Hematopoietic multipotent progenitor cell (in vitro differentiated cells): ENCODE measurements at places on chromosomes 5 and 9.

- DNase-seq: no peak
Observed at GRCh38 chr5:168121138-168121494, 170.3 kb upstream of the WWC1 start.

DNA sequence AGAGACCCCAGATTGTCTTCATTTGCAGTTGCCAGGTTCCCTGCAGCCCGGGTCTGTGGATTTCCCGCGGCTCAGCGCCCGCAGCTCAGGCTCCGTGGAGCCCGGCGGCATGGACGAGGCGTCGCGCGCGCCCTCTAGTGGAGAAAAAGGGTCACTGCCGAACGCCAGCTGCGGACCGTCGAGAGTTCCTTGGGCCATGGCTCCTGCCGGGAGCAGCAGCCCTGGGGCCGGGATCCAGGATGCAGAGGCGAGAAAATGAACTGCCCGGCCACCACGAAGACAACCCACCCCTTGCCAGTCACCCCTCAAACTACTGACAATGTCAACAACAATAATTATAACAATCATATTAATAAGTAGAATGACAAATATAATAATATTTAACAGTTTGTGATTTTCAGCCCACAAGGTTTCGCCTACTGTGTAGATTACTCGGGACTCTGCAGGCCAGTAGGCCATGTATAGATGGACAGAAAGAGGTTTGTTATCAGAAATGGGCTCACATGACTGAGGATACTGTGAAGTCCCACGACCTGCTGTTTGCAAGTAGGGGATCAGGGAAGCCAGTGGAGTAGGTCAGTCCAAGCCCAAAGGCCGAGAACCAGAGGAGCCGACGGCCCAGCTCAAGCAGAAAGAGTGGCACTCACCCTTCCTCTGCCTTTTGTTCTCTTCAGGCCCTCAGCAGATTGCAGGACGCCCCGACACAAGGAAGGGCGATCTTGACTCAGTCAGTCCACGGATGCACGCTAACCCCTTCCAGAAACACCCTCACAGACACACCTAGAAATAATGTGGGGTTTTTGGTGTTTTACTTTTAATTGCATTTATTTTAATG, 43.1 kb downstream of the BOD1 start:
- peak; percentile 48 for DNase-seq

DNA sequence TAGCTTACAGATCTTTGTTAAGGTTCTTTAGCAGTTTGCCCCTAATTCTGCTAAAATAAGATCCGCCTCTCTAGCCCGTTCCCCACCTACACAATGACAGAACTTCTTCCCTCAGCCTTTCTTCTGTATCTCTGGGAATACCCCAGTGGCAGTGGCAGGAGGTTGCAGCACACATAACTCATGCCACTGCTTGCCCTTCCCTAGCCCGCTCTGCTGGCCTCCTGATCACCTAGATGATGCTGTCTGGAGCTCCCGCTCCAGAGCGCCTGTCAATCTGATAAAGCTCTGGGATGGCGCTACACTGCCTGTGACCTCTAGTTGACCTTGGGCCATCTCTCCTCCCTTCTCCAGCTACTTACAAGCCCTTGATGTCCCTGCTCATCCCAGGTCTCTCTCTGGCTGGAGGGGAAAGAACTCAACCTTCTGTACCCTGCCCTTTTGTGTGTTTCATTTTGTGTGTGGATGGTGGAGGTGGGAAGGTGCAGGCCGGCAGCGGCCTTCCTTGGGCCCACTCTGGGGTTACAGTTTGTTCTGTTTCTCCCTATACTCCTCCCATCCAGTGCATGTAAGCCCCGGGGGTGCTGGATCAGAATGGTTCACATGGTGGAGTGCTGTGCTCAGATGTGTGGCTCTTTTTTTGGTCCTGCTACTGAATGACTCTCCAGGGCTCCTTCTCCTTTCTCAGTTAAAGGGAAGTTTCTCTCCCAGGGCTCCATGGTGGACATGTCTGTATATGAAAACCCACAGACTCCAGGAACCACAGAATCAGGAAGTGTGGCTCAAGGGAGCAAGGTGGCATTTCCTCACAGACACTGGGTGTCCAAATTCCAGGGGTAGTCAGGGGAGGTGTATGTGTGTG, 29.1 kb downstream of the MTX3 start:
- no peak for DNase-seq

DNA sequence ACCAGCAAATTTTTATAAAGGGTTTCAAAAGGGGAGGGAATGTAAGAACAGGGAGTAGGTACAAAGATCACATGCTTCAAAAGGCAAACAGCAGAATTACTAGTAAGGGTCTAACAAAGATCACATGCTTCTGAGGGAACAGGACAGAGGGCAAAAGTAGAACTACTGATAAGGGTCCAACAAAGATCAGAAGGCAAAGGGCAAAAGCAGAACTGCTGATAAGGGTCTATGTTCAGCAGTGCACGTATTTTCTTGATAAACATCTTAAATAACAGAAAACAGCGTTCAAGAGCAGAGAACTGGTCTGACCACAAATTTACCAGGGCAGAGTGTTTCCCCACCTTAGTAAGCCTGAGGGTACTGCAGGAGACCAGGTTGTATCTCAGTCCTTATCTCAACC, 469.5 kb upstream of the PIK3R1 start:
- DNase-seq: no peak

DNA sequence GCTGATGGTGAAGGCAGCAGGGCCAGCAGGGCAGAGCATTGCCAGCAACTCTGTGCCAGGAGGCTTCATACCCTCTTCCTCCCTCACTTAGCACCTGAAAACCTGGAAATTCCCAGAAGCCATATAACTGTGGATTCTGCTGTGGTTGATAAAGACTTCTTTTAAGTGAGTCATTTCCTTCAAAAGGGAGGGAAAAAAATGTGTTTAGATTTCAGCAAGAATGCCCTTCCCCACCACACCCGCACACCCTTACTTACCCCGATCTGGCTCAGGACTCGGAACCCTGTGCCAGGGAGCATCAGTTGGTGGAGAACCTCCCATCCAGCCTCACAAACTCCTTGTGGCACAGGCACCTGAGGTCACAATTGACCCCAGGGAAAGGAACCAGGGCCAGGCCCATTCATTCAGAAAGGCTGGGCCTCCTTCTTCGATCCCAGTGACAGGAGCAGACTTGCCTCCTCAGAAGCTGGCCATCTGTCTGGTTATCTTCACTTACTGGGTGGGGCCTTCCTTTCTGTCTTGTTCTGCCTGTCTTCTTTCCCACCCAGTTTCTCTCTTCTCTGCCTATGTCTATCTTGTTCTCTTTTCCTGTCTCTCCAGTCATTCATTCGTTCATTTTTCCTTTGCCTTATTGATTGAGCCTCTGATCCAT, 62.6 kb downstream of the PLAC8L1 start:
- peak; percentile 61 for DNase-seq

DNA sequence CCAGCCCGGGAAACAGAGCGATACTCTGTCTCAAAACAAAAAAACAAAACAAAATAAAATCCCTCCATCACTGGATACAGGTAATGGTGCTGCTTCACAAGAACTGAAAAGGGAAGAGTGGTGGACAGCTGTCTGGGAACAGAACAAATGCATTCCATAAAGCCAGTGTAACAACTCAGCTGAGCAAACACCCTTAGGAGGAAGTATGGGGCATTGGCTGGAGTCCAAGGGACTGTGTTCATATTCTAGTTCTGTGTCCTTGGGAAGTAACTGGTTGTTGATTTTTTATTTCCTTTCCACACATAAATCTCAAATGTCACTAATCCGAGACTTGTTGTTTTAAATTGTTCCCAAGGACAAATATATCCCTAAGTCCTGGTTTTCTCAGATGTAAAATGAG, 38.3 kb downstream of the HTR1A start:
- no peak for DNase-seq

DNA sequence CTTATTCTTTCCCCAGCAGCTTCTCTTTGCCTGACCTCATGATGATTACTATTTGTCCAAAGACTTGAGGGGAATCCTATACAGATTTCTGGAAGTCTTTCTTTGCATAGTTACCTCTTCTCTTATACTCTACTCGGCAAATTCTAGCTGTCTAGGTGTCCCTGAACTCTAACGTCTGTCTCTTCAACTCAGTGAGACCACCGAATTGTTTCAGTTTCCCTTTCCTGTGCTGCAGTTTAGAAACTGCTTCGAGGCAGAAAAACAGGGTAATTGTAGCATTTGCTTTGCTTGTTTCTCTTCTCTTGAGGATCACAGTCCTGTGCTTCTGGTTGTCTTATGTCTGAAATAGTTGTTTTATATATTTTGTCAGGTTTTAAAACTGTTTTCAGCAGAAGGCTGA, 14.8 kb downstream of the LVRN start:
- no peak for DNase-seq

GRCh38 chr9:72149231-72149975, at the start of gene GDA:
Gene GDA, plus strand, starts transcription at chr9:72149440. Its CDS starts 120 bp downstream, at chr9:72149560.
- no peak for DNase-seq
